ENCODE measurements at places on chromosomes 1 and 21.

- DNase-seq: no peak
Measured at GRCh38 chr1:942864-943533, 16.1 kb downstream of the NOC2L start.

DNA sequence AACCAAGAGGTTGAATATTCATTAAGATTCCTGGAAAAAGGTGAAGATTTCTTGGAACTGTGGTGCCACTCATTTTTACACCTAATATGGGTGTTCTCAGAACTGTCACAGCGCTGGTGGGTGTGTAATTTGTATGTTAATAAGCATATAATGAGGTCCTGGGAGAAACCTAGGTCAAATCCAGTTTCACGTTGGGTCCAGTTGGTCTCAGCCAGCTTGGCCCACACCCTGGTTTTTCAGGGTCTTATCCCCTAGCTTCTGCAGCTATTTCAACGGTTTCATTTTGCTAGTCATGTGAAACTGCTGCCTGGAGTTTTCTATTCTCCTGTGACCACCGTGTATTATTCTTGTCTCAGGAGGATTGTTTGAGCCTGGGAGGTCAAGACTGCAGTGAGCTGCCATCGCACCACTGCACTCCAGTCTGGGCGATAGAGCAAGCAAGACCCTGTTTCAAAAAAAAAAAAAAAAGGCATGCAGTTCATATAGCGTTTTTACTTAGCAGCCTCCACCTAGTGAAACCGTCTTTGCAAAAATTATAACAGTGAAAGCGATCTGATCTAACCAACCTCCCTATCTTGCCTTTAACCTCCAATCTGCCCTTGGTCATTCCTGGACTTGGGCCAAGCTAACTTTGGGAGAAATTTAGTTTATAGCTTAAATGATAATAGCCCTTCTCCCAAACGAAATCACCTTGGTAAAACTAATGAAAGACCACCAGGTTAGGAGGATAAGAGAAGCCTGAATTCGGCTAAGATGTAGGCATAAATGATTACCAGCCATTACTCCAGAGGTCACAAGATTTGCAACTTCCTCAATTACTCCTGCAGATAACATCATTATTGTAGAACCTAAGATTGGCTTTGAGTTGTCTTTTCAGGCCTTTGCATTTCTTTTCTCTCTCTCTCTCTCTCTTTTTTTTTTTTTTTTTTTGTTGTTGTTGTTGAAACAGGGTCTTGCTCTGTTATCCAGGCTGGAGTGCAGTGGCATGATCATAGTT is 44.0 kb downstream of the PTAFR start:
- no peak for DNase-seq

- no peak for DNase-seq
Measured at GRCh38 chr21:29130270-29130969, at the start of gene MAP3K7CL. Gene MAP3K7CL, plus strand, starts transcription at chr21:29130644. Its CDS starts 2,701 bp downstream, at chr21:29133345.

DNA sequence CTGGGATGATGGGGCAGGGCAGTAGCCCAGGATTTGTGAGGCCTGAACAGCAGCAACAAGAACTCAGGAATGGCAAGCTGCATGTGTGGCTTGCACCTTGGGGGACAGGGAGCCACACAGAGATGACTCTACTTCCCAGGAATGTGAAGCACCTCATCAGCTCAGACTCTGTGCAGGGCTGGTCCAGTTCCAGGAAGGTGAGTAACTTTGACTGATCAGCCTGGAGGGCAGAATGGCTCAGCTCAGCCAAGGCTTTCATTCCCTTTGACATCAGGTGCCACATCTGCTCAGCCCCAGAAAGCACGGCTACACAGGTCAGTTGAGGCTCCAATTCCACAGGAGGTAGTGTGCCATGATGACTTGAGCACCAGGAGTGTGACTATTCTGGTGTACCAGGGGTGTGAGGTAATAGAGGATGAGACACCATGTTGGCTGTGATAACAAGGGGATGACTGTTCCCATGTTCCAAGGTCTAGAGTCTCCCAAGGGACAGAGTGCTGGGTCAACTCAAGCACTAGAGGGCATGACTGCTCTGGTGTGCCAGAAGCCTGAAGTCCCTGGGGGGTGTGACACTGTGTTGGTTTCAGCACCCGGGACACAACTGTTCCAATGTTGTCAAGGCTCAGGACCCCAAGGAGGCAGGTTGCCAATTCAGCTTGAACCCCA is 625.8 kb upstream of the ADGRL2 start:
- peak; percentile 44 for DNase-seq

- DNase-seq: no peak
Measured at GRCh38 chr1:175630076-175630475, 113.3 kb downstream of the TNR start.

GRCh38 chr1:93347334-93347899 is 1.7 kb downstream of the DR1 start:
- DNase-seq: no peak

DNA sequence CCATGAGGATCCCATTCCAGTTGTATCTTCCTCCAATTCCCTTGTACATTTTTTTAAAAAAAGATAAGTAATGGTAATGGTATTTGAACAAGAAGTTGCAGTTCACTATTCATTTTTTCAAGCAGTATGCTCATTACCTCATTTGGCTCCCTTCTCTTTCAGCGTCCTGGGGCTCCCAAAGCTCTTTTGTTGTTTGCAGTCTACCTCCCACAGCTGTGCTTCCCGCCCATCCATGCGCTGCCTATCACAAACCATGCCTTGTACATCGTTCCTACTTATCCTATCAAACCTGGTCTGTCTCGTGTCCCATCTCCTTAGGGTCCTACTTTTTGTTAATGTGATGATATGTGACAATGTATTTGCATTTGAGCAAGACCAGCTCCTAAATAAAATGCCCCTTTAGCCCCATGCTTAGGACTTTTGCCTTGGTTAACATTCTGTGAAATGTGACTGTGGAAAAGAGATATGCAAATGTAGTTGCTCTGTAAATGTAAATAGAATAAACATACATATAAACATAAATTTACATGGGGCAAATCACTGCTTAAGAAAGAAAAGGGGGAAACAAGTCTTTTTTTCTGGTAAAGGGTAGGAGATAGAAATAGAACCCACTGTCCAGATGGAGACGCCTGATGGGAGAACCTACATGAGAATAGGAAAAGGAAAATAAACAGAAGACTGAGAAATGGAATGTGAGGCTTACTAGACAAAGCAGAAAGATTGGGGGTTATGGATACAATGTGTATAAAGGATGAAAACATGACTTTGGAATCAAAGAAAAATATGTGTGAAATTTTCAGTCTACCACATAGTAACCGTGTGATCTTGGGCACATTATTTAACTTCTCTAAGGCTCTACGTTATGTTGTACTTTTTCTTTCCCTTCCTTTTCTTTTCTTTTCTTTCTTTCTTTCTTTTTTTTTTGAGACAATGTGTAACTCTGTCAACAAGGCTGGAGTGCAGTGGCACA is 59.8 kb upstream of the PLXNA2 start:
- DNase-seq: no peak

DNA sequence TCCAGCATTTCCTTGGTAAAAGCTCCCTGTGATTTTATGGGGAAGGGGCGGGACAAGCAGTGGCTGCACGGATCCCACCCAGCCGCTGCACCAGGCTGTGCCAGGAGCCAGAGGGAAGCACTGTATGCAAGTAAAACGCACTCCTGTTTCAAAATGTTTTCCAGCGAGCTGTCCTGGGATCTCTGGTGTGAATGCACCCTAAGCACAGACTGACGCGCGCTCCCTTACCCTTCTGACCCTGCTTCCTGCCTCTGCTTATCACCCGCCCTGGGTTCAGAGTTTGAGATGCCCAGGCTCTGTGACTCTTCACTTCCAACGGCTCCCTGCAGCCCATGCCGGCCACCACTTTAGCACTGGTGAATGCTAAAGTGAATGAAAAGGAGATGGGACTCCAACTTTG is 131.2 kb downstream of the RHOU start:
- no peak for DNase-seq

- no peak for DNase-seq
Measured at GRCh38 chr21:32978331-32979270, 47.1 kb upstream of the OLIG2 start.

- no peak for DNase-seq
Measured at GRCh38 chr1:75996196-75996595, 64.0 kb upstream of the ASB17 start.

DNA sequence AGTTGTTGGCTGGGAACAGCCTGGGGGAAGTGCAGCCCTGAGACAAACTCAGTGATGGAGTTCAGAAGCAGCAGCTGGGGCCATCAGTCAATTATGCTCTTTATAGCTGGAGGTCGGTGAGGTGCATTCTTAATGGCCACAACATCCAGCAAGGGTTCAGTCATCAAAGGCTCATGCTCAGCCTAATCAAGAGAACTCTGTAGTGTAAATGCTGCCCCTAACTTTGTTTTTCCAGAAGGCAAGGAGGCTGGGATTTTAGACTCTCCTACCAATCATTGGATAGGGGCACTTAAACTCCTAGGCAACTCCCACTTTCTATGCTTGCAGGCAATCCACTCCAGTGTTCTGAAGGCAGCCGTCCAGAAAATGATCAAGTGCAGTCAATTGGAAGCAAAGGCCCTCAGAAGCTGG is 15.0 kb upstream of the RGS4 start:
- no peak for DNase-seq

DNA sequence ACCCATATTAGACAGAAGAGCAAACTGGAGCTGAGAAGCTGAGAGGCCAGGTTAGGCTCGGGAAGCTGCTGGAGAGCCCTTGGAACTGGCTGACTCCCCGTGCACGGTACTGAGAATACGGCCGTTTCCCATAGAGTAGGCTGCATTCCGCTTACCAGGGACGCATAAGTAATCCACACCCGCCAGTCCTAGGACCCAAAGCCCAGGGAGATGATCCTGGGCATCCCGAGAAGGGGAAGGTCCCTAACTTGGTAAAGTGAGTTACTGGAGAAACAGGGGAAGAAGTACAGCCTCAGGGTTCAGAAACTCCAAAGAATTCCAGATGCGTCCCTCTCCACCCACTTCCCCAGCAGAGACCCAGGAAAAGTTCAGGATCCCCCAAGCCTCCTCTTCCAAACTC is 1.3 kb downstream of the LRRC38 start:
- no peak for DNase-seq

DNA sequence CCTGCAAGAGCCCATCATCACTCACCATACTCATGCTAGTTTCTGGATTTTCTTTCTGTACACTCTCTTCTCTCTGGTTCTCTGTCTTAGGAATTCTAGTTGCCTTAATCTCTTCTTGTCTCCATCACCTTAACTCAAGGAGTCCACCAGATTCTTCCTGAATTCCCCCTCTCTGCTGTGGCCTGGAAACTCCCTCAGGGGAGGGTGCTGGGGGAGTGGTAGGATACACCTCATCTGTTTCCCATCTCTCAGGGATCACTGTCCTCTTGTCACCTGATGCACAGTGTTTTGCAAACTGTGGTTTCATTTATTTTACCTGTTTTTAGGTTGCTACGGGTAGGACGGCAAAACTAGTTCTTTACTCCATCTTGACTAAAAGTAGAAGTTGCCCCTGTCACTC is 6.6 kb upstream of the GNG12 start:
- no peak for DNase-seq

GRCh38 chr21:45634511-45635183 is 8.9 kb upstream of the PCBP3 start:
- DNase-seq: no peak

DNA sequence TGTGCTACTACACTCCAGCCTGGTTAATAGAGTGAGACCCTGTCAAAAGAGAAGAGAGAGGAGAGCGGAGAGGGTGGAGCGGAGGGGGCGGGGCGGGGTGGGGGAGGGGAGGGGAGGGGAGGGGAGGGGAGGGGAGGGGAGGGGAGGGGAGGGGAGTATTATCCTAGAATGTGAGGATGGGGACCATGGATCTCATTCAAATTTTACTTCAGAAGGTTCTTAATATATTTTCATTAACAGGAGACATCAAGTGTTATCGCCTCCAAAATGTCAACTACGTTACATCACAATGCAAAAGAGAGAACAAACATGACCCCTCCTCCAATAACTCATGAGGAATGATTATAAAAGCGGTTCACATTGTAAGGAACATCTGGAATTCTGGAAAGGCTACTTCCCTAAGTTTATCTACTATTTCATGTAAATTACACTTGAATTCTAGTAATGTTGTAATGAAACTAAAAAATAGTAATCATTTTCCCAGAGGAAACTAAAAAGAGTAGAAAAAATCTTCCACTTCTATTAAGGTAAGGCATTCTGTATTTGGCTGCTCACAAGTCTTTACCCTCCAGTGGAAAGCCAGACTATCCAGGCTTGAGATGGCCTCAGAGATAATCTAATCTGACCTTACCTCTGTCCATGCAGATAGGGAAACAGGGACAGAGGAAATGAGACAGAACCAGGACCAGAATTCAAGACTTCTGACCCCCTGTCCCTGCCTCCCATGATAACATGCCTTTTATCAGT is 18.8 kb upstream of the GUCA2A start:
- no peak for DNase-seq

DNA sequence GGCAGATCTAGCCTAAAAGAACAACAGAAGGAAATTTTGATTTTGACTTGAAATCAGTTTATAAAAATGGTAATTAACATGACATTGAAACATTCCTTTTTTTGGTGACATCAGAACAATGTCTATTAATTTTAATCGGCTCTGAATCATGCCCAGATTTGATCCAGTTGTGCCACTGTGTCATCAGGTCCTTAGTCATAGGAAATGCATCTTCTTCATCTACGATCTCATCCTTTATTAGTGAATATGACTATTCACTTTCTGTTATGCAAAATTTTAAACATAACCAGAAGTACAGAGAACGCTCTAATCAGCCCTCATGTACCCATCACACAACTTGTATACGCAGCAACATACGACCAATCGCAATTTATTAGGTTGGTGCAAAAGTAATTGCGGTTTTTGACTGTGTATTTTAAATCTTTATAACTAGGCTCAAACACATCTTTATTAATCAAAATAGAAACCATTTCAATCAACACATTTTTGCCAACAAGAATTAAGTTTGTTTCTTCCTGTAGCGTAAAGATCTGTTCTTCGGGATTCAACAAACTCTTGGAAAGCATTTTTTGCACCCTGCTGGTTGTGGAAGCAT is 40.3 kb upstream of the TLR5 start:
- no peak for DNase-seq

GRCh38 chr1:17851056-17851455 is 95.9 kb downstream of the ACTL8 start:
- DNase-seq: no peak

- no peak for DNase-seq
Measured at GRCh38 chr1:108502624-108503023, 52.5 kb downstream of the NBPF6 start.

DNA sequence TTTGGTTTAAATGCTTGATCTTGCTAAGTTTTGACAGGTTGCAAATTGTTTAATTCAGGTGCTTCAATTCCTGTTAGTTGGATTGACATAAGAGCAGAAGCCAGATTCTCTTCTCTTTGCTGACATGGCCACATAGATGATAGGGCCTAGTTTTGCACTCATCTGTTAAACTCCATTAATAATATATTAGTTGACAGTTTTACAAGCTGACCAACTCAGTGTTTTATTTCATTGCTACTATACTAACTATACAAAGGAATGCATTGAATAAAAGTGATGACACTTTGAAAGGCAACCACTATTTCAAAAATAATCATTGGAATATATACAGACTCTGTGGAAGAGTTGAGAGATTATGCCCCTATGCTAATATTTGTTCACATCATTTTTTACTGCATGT is 255.6 kb upstream of the DPYD start:
- no peak for DNase-seq

- DNase-seq: no peak
Measured at GRCh38 chr1:191752342-191752741, 405.9 kb upstream of the RGS18 start.

GRCh38 chr1:41623736-41624135 is 139.3 kb upstream of the EDN2 start:
- no peak for DNase-seq
